Stimulated activated CD4-positive, alpha-beta T cell treated with anti-CD3 and anti-CD28 coated beads, Interleukin-1b, Interleukin-23, amount 100 ng/mL, for 48 hours (primary cell): ENCODE measurements at places on chromosomes 3 and 15.

DNA sequence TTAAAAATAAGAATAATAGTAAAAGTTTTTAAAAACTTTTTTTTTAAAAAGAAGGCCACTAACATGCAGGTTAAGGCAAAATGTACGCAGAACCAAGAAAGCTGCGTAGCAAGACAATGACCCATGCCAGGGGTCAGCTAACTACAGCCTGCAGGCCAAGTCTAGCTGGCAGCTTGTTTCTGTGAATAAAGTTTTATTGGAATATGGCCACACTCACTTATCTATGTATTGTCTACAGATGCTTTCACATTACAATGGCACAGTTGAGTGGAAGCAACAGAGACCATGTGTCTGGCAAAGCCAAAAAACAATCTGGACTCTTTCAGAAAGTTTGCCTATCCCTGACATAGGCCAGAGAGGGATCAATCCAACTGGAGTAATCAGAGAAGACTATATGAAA lies 46.7 kb downstream of the WWTR1 start:
- DNase-seq, result no peak

GRCh38 chr3:186525369-186526255 lies 18.6 kb downstream of the CRYGS start:
- DNase-seq, result no peak

DNA sequence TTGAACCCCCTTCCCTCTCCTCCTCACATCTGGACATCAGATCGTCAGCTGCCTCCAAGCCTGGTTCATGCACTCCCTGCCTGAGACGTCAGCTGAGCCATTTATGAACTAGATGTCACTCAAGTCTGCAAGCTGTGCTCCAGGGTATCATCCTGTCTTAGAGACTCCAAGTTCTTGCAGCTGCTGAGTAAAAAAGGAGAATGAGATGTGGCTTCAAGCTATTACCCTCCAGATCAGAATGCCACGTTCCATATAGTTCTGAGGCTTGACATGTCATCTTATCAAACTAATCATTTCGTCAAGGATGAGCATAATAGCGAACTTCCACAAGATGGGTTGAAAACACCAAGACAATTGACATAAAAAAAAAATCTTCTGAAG lies 766.3 kb downstream of the TBL1XR1 start:
- DNase-seq, result no peak

- no peak for DNase-seq
Observed at GRCh38 chr3:165549665-165550064, 287.6 kb downstream of the BCHE start.

GRCh38 chr15:87224404-87224803 lies 1032.1 kb downstream of the NTRK3 start:
- no peak for DNase-seq

DNA sequence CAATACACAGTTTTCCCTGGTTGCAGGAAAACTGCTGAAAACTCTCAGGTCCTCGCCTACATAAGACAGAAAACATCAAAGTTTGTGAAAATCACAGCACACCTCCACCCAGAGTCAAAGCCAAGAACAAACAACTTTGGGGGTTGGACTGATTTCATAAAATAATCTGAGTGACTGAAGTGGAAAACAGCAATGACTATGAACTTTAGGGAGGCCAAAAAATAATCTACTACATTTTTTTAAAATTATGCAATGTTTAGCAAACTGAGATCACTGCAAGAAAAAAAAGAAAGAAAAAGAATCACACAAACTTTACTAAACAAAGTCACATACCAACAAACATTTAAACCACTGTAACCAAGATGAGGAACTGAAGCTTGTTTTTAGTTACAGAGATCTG lies 15.9 kb upstream of the FOXP1 start:
- no peak for DNase-seq

GRCh38 chr3:30263238-30263924 lies 343.0 kb upstream of the TGFBR2 start:
- DNase-seq, result no peak

DNA sequence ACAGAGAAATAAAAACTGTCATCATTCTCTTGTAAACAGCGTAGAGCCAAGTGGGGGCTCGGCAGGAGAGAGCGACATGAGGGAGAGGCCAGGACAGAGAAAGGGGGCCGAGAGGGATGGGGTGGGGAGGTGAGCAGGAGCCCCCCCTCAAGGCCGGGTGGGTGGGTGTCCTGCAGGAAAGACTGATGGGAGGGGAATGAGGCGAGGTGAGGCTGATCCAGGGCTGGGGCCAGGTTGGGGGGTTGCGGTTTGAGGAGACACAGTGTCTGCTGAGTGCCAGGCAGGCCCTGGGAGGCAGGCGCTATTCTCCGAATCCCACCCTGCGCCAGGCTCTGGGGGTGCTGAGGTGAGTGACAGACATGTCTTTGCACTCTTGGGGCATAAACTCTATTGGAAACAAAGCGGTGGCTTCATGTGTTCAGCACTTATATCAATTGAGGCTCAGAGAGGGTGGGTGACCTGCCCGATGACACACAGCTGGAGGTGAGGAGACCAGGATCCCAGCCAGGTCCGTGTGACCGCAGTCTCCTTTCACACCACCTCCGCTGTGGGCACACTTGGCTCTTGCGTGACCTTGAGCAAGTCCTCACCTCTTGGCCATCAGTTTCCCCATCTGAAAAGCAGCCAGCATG lies 19.6 kb upstream of the CSPG4 start:
- DNase-seq, result no peak
